C1 segment of cervical spinal cord (tissue), 14 donors: ENCODE measurements at places on chromosomes 12 and 14.

GRCh38 chr12:103778781-103779180, 62.3 kb downstream of the NT5DC3 start:
- DNase-seq: no peak

DNA sequence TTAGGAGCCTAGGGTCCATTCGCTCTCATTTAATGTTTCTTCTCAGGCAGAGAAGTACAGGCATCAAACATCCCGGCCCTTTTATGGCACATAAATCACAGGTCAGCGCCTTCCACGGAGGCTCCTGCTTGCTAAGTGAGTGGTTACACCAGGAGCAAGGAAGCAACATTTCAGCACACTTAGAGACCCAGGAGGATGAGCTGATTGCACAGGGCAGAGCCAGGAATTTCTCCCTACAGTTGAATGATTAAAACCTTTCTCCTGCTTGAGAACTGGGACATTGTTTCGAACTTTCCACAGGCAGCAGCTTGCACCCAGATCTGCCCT, 233.4 kb downstream of the SPTSSA start:
- DNase-seq: no peak

- no peak for DNase-seq
Observed at GRCh38 chr14:87813686-87814085, 179.3 kb downstream of the GALC start.

DNA sequence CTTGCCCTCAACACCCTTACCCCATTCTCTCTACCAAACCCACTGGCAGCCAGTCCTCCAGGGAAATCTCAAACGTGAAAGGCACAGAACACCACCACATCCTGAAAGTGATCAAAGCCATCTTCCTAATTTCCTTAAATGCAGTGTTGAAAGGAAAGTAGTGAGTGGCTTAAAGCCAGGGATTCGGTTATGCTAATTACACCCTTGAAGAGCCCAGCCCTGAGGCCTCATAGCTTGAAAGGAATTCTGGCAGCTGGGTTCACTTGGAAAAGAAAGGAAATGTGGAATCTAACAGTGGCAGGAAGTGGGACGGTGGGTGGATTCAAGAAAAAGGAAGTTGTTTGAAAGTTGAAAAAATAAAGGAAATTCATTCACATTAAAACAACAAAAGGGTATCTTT, 73.0 kb upstream of the FICD start:
- DNase-seq: no peak

- no peak for DNase-seq
Observed at GRCh38 chr12:108455706-108456105, 59.4 kb upstream of the FICD start.

- DNase-seq: no peak
Observed at GRCh38 chr14:20684662-20685456, 499 bp downstream of the RNASE4 start.

GRCh38 chr14:99671235-99672224, 12.6 kb upstream of the CYP46A1 start:
- no peak for DNase-seq

DNA sequence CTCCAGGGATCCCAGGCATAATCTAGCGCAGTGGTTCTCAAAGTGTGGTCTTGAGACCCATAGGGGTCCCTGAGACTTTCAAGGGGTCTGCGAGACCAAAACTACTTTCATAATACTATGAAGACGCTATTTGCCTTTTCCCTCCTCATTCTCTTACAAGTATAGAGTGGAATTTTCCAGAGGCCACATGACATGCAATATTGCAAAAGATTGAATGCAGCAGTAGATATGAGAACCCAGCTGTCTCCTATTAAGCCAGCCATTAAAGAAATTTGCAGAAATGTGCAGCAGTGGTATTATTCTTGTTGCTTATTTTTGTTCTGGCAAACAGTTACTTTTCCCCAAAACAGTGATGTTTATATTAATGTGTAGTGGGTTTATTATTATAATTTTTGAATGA, 62.8 kb downstream of the VWF start:
- no peak for DNase-seq

DNA sequence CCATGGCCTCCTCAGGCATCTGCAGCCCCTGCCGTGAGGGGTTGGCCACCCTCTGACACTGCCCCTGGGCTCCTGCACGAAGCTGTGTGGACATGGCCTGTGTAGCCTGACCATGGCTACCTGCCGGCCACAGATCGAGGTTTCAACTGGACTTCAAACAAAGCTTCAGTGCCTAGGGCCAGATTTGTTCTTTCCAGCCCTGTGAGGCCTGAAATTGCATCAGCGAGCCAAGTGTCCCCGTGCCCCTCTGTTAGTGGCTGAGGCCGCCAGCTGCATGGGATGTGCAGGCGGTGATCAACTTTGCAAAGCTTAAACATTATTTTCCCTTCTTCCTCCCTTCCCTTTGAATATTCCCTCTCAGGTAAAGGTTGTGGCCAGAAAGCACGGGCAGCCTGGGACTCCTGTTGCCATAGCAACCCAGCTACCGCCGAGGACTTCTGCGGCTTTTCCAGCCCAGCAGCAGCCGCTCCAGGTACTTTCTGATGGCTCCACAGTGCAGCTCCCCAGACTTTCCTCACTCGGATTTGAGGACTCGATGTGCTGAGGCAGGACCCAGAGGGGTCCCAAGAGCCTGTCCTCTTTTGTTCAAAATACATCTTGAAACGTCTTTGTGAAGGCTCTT, 35.8 kb downstream of the DDX51 start:
- no peak for DNase-seq

GRCh38 chr14:99393059-99393655, 87.5 kb downstream of the SETD3 start:
- no peak for DNase-seq

- no peak for DNase-seq
Observed at GRCh38 chr14:44701563-44702263, 194.6 kb upstream of the FSCB start.
